ENCODE measurements at places on chromosomes 7 and 10.

- no peak for DNase-seq
These were observed 149.2 kb downstream of the CACNA2D1 start for GRCh38 chr7:82294382-82294784.

DNA sequence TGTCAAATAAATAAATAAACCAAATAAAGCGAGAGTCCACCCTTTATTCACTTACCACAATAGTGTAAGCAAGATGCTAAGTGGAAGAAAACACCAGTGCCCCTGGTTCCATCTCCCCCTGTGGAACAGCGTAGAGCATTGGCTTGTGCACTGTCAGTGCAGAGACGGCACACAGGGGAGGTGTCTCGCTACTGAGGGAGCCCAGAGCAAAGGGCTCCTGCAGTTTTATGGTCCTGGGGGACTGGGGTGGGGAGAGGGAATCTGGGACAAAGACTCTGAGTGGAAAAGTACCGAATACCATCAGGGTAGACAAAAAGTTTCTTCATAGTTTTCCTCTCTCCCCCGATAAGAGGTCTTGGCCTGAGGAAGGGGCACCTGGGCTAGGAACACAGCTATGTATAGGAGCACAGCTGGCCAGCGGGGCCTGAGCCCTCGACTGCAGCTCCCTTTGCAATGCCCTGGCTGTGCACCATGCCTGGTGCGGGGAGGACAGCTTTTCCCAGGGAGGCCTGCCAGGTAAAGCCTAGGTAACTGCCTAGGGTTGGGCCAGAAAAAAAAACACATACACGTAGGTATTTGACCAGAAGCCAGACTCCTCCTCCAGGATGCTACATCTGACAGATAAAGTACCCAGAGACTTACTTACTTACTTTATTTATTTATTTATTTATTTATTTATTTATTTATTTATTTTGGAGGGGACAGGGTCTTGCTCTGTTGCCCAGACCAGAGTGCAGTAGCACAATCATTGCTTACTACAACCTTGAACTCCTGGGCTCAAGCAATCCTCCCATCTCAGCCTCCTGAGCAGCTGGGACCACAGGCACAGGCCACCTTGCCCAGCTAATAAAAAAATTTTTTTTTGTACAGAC lies 88.8 kb upstream of the KIF5B start:
- no peak for DNase-seq

DNA sequence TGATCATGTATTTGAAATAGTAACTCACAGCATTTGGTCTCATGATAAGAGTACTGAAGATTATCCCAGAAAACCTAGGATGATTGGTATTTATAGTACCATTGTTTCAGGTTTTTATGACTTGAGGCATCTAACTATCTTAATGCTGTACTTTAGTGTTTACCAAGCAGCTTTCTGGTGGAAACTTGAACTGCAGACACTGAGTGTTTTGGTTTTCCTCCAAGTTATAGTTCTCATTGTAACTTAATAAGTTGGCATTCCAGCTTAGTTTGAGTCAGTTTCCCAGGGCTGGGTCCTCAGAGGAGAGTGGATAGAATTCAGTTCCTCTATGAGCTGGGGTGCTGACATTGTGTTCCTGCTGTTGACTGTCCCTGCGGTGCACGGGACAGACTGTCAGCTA lies 50.4 kb downstream of the SEC23IP start:
- DNase-seq: no peak

GRCh38 chr10:35882422-35883150 lies 240.5 kb upstream of the FZD8 start:
- DNase-seq: no peak

DNA sequence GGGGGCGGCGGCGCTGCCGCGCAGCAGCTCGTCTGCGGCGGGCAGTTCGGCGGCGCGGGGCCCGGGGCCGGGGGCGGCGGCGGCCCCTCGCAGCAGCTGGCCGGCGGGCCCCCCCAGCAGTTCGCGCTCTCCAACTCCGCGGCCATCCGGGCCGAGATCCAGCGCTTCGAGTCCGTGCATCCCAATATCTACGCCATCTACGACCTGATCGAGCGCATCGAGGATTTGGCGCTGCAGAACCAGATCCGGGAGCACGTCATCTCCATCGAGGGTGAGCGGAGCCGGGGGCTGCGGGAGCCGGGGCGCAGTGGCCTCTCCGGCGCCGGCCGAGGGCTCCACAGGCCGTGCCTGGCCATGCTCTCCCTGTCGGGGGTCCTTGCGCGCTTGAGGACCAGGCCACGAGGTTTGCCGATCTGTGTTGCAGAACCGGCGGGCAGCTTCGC lies 548 bp downstream of the AGAP3 start:
- DNase-seq: no peak

DNA sequence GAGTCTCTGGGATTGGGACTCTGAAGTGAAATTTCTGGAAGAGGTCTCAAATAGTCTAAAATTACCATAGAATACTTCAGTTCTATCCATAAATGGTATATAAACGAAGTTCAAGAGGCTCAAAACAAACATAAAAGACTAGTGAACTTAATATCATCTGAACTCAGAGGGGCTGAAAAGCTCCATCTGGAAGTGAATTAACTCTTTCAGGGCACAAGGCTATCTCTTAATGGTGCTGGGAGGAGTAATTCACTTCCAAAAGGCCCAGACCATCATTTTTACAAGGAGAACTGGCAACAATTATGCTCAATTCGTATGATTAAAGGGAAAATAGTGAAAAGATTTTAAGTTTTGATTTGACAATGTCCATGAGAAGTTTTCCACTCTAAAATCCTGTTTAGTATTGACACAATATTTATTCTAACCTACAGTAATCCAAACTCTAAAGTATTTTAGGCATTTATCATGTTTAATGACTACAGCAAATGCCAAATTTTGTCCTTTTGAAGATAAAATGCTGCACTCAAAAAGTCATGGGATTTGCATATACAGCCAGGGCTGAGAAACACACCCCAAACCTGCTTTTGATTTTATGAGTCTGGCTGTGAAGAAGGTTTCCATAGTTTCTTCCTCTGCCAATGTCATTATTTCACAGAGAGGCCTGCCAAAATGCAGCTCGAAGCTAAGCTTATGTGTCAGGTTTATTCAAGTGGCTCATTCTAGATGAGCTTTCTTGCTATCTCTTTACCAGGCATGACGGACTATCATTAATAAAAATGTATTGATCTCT lies 143.9 kb downstream of the HIBADH start:
- no peak for DNase-seq

- DNase-seq: no peak
These were observed 50.0 kb upstream of the PTER start for GRCh38 chr10:16386855-16387254.

DNA sequence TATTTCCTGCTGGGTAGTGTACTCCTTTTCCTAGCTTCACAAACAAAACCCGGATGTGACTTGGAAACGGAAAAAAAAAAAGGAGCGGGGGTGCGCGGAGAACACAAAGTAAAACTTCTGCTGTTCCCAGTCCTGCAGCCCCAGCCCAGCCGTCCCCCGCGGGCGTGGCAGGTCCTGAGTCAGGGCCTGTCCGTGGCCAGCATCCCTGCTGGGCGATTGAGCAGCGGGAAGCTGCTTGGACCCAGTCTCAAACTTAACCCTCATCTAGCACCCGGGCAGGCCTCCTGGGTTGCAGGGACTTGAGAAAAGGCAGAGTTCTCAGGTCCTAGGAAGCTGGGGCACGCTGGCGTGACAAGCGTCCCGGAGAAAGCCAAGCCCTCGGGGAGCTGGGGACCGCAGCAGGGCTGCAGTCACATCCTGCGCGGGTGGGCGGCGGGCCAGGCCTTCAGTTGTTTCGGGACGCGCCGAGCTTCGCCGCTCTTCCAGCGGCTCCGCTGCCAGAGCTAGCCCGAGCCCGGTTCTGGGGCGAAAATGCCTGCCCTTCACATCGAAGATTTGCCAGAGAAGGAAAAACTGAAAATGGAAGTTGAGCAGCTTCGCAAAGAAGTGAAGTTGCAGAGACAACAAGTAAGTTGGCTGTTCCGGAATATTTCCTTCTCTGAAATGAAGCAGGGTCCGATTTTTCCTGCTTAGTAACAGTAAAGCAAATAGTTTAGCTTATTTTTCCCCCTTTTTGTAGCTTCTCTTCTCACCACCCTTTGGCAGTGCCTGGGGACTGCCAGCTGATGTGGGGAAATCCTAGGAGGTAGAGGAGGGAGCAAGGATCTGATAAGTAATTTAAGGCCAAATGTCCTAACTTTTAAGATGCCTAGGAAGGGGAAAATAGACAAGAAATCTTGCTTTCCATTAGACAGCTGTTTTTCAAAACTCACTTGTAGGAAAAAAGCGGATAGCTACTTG lies at the start of gene GNG11:
GNG11 (plus strand) TSS at position 129 of the 960 bp plus-strand sequence; CDS start at position 532, 403 bp downstream.
- no peak for DNase-seq

DNA sequence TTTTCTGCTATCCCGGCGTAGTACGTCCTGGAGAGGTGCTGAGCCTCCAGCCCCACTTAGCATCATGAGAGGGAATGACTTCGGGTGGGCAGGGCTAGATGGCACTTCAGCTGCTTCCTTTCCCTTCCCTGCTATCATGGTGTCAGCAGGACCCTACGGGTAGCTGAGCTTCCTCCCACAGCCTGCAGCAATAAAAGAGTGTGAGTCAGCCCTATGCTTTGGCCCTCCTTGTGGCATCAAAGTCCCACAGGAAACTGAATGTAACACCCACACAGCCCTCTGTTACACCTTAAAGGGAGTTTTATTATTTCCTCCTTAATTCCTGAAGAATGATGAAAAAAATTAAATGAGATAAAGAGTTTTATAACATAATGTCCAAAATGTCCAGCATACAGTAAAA lies 458.1 kb downstream of the RPS24 start:
- DNase-seq: no peak

GRCh38 chr10:35992107-35992506 lies 350.0 kb upstream of the FZD8 start:
- DNase-seq: no peak

DNA sequence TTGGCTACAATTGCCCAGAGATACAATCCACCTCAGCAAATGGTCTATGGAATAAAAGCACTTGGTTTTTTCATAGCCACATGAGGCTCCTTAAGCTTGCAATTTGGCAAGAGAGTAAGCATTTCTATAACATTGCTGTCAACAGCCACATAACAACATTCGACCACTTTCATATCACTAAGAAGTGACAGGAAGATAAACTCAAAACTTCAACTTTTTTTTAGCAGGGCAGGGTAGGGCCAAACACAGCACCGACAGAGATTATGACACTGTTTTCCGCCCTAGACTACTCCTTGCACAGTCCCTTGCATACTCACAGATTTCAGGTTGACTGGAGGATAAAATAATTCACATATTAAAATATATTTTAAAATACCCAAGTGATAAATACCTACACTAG lies 185.4 kb downstream of the JAZF1 start:
- DNase-seq: no peak

DNA sequence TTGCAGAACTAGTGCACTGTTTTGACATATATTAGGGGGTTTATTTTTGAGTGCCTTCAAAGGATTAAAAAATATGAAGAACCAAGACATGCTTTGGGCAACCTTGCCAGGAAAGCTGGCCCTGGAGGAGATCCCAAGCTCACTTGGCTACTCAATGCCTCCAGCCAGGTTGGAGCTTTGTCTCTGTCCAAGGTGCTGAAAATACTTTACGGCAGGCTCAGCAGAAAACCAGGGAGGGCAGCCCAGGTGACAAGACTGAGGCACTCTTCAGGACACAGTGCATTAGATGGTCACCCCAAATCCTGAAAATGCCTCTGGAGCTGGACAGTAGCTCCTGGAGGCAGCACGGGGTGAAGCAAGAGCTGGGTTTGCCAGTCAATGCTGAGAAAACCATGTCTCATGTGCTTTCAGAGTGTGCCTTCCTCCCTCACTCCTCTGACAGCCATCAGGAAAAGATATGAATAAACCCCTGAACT lies 5.8 kb upstream of the KCNH2 start:
- no peak for DNase-seq

DNA sequence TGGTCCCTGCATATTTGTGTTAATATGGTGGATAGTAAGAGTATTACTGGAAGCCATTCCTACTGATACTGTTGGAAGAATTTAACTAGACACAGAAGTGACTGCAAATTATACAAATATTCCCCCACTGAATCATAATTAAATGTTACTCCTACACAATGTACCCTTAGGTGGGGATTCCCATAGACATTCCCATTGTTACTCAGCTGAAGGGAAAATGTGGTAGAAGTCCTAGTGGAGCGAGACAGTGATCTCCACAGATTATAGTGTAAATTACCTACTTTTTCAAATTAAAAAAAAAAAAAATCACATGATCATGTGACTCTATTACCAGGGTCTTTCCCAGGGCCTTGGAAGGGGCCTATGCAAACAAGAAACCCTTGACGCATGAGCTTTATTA lies 611.8 kb downstream of the LRMDA start:
- no peak for DNase-seq

GRCh38 chr7:140003913-140004382 lies 58.8 kb downstream of the PARP12 start:
- no peak for DNase-seq

GRCh38 chr10:22670788-22671187 lies 43.6 kb downstream of the PIP4K2A start:
- DNase-seq: no peak

GRCh38 chr7:121516821-121517220 lies 120.7 kb upstream of the FAM3C start:
- no peak for DNase-seq

GRCh38 chr7:85896531-85896930 lies 709.7 kb upstream of the SEMA3D start:
- no peak for DNase-seq

- DNase-seq: no peak
These were observed 45.1 kb downstream of the SLC25A40 start for GRCh38 chr7:87831097-87831496.

All from stimulated activated CD4-positive, alpha-beta T cell treated with anti-CD3 and anti-CD28 coated beads, Interleukin-15, amount 100 ng/mL, for 1 hour (primary cell).